ENCODE measurements at places on chromosomes 2 and 18.

- DNase-seq: peak; percentile 50
Measured at GRCh38 chr2:236512902-236513435, 56.7 kb upstream of the ACKR3 start.

DNA sequence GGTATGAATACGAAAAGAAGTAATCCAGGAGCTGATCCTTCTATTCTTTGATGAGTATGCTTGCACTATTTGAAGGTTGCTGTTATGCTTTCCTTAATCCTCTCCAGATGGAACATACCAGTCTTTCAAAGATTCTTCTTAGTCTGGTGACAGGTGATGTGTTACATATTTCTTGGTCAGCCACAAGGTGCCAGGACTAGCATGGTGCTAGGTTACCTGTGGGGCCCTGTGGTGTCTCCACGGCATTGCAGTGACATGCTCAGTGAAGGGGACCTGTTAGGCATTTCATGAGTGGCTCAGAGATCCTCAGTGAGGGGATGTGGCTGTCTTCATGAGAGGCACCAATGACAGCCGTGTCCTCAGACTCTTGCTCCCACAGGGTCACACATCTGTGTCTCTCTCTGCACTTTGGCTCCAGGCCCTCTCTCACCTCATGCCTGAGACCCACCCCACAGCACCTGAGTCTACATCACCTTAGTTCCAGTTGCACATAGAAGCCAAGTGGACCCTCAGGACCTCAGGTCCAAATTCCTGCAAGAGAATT is 13.1 kb upstream of the RAB31 start:
- no peak for DNase-seq

DNA sequence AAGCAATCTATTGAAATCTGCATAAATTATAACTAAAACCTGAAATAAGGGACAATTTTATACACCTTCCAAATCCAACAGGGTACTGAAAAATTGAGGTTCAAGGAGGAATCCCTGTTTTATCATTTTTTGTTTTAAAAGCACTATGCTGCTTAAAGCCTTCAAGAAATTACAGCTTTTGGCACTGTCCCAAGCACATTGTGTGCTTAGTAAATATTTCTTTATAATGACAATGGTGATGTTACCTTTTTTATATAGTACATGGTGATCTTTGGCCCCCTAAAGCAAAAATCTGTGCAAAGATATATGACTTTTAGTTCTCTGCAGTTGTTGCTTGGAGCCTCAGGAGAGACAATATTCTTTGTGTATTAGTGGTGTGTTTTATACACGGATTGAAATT is 71.6 kb upstream of the EFEMP1 start:
- DNase-seq: no peak

GRCh38 chr18:70622622-70623419 is 334.0 kb downstream of the SOCS6 start:
- DNase-seq: no peak

Measured in stimulated activated CD4-positive, alpha-beta T cell treated with anti-CD3 and anti-CD28 coated beads, Interleukin-15, amount 100 ng/mL, for 1 hour (primary cell).